NCI-H1048 (cell line): ENCODE measurements at places on chromosomes 6 and 20.

- DNase-seq = no peak
Observed at GRCh38 chr6:105994118-105994590, 92.0 kb upstream of the PRDM1 start.

- DNase-seq = no peak
Observed at GRCh38 chr6:35919827-35920751, 809 bp downstream of the SRPK1 start.

DNA sequence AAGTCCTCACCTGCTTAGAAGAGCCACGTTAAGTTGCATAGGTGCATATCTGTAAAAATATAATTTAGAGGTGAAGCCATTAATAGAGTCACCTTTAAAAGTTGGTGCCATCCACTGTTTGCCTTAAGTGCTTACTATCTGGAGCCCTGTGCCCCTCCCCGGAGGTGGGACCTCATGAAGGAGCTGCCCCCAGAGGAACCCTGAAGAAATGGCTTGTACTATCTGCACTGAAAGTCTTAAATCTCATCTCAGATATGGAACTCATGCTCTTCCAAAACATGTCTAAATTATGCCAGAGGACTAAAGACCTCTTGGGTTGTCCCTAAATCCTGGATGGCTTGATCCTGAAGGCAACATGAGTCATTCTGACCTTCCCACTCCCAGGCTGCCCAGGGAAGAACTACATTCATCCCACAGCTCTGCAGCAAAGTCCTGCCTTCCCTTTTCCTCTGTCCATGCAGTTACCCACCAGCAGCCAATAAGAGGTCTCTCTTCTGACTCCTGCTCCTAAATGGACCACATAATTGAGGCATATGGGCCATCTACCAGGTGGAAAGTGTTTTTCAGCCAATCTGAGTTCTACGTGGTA lies 85.3 kb downstream of the ASXL1 start:
- no peak for DNase-seq

DNA sequence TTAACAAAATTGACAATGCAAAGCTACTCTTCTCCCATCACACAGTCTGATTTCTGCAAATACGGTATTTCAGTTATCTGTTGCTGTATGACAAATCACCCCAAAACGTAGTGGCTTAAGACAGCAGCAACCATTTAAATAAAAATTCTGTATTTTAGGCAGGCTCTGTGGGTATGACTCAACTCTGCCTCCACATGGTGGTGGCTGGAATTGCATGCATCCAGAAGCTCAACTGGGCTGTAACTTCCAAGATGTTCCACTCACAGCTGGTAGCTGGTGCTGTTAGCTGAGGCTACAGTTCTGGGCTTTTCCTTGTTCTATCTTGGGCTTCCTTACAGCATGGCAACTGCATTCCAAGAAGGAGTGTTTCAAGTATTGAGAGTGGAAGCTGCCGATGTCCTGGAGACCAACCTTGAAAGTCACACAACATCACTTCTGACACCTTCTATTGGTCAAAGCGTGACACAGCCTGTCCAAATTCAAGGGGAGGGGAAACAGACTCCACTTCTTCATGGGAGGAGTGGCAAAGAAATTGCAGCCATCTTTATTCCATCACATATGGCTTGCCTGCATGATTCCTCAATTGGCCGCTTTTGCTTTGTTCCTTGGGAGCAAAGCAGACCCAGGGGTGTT lies 39.7 kb upstream of the TULP1 start:
- DNase-seq = no peak

- DNase-seq = peak; percentile 41
Observed at GRCh38 chr6:144104898-144105487, 9.6 kb upstream of the SF3B5 start.

DNA sequence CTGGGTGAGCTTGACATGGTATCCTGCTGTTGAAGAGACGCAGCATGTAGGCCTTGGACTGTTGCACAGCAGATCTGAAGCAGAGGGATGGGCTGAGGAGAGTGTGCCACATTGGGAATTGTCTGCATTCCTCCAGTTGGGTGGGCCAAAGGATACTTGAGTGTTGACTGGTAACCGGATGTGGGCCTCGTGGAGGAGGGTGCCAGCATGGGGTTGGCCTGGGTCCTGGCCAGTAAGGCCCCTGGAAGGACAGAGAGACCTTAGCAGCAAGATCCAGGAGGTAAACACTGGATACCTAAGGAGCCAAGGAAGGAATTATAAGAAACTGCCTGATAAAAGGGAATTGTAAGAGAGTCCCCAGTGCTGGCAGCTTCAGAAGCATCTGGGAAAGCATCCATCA lies 76.9 kb downstream of the FIG4 start:
- no peak for DNase-seq

GRCh38 chr6:16619777-16620176 lies 141.5 kb downstream of the ATXN1 start:
- no peak for DNase-seq
